ENCODE measurements at places on chromosomes 4 and X.

DNA sequence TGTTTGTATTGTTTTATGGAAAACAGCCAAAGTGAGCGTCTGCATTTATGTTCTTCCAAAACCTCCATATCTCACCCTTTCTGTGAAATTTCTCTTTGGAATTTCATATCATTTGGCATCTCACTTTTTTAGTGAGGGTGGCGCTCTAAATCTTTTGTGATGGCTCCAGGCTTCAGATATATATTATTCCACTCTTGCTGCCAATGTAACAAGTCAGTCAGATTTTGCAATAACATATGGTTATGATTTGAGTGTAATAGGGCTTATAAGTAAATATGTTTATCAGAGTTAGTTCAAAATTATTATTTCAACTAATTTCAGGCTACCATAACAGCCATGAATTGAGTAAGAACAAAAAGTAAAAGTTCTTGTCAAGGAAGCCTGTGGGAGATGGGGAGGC is 314.7 kb downstream of the PDGFC start:
- DNase-seq, result no peak

GRCh38 chr4:41221850-41222645 is 7.7 kb upstream of the APBB2 start:
- DNase-seq, result no peak

- DNase-seq, result no peak
These were observed 194.3 kb upstream of the CLNK start for GRCh38 chr4:10878861-10879260.

- DNase-seq, result no peak
These were observed 2.7 kb downstream of the TKTL1 start for GRCh38 chrX:154298312-154298711.

DNA sequence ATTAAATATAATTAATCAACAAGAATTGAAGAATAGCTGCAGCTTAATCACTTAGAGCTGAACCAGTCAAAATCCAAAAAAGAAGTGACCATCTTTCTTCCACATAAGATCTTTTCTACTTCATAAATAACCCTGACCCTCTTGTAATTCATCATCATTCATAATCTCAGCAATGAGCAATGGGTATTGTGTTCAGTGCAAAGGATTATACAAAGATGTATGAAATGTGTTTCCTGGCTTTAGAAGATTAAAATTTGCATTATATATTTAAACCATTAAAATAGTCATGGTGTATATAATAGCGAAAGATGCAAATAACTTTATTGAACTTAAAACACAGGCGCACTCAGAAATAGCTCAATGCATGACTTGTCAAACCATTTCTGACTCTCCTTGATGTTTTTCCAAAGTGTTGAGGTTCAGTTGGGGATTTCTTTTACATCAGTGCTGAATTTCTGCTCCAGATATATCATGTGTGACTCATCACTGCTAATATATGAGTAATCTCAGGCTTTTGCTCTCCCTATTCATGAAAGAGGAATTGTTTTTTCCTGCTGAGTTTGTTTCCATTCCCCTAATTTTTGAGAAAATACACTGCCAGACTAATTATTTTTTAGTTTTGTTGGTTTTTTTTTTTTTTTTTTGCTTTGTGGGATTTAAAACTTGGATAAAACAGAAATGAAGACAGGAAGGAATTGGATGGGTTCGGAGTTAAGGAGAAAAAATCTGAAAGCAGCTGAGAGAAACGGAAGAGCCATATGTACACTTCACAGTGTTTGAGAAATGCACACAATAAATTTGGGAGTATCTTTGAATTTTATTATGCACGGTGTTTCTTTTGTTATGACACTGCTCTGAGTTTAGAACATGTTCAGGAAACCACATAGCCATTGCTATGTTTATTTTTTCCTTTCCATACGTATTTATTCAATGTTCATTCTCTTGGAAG is 290.1 kb upstream of the PCDH7 start:
- no peak for DNase-seq

GRCh38 chr4:183469285-183469684 is 24.8 kb downstream of the CDKN2AIP start:
- no peak for DNase-seq

- no peak for DNase-seq
These were observed 253.2 kb upstream of the RASGEF1B start for GRCh38 chr4:81724925-81725329.
